IMR-90 (cell line): ENCODE measurements at places on chromosomes 2 and 18. TPM values are rescaled to one million over a fixed set of nuclear protein-coding genes. Genes with fewer than 3 reads are reported as not detected.

The PLGLB2 gene
- total RNA-seq, result 0.72 and 0.83 TPM in 2 replicates

The C2orf78 gene
- not detected in 2 replicates for total RNA-seq

The GALNT13 gene
- not detected in 2 replicates for total RNA-seq

The ACTG2 gene
- total RNA-seq, result 349 and 523 TPM in 2 replicates

The STON1 gene
- 5.7 and 6.9 TPM in 2 replicates for total RNA-seq

The IL1R1 gene
- total RNA-seq, result 6.5 and 8.1 TPM in 2 replicates

The NT5DC4 gene
- total RNA-seq, result not detected in 2 replicates

The ASPRV1 gene
- total RNA-seq, result 0.18 and 0.28 TPM in 2 replicates

The FRZB gene
- 0.18 and 0.28 TPM in 2 replicates for total RNA-seq

The EFHD1 gene
- total RNA-seq, result not detected in 2 replicates

The MEP1B gene
- total RNA-seq, result not detected in 2 replicates

DNA sequence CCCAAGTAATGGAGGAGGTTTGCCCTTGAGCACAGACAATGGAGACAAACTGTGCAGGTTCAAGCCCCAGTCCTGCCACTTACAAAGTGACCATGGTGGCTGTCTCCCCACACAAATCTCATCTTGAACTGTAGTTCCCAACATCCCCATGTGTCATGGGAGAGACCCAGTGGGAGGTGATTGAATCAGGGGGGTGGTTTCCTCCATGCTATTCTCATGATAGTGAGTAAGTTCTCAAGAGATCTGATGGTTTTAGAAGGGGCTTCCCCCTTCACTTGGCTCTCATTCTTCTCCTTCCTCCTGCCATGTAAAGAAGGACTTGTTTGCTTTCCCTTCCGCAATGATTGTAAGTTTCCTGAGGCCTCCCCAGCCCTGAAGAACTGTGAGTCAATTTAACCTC lies 225.4 kb downstream of the TXNL1 start:
- no peak overlapping the region for H3K4me3 ChIP-seq
- H3K27ac ChIP-seq, result no peak overlapping the region
- H3K4me1 ChIP-seq, result no peaks in the 10 kb centered on the region
- DNase-seq, result no peak

GRCh38 chr18:78794071-78794430 lies 185.6 kb upstream of the SALL3 start:
- no peak for DNase-seq
- no peak overlapping the region for H3K27ac ChIP-seq
- no peaks in the 10 kb centered on the region for H3K36me3 ChIP-seq
- H3K4me1 ChIP-seq, result no peaks in the 10 kb centered on the region

DNA sequence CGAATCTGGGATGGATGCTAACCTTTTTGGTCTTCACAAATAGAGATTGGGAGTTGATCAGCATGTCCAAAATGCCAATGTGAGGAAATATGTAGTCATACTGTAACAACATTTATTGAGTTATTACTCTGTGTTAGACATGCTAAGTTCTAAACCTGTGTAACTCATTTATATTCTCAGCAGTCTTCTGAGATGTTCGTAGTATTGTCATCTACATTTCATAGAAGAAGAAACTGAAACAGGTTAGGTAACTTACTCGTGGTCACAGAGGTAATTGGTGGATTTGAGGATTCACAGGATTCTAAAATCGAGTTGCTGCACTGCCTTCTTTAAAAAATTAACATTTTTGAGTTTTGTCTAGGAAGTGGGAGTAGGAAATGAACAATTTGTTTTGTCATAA lies 162.1 kb downstream of the UBE2E3 start:
- no peak for DNase-seq
- no peaks in the 10 kb centered on the region for H3K4me1 ChIP-seq
- H3K4me3 ChIP-seq, result no peak overlapping the region
- no peaks in the 10 kb centered on the region for H3K27me3 ChIP-seq
- no peak overlapping the region for H3K27ac ChIP-seq

GRCh38 chr18:50424877-50425690 lies 50.2 kb downstream of the SKA1 start:
- H3K4me1 ChIP-seq, result no peaks in the 10 kb centered on the region
- no peak overlapping the region for H3K27ac ChIP-seq
- DNase-seq, result peak; percentile 50

- H3K4me1 ChIP-seq, result no peaks in the 10 kb centered on the region
- H3K27ac ChIP-seq, result no peak overlapping the region
- no peaks in the 10 kb centered on the region for H3K36me3 ChIP-seq
- no peak overlapping the region for H3K4me3 ChIP-seq
- H3K27me3 ChIP-seq, result no peaks in the 10 kb centered on the region
Observed at GRCh38 chr2:146873646-146874259, 971.1 kb upstream of the ACVR2A start.

DNA sequence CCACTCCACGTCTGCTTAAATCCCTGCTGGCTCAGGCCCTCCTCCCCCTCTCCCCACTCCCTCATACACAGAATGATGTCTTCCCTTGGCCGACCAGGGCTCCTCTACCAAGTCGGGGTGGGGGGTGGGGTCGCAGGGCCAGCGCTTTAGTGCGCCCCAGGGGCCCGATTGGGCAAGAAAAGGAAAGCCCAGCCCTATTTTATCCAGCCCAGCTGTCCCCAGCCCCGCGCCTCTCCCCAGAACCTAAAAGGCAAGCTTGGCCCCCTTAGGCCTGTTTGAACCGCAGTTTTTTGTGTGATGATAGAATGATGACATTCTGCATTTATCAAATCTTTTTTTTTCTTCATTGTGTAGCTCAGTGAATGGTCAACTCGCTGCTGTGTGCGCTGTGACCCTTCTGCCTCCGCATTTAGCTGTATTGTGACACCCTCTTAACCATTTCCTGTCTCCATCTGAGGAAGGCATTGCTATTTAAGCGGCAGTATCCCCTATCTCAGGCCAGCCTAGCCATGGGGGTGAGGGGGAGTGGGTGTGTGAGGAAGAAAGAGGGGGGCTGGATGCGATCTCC lies 231.4 kb downstream of the HAUS1 start:
- H3K36me3 ChIP-seq, result no peaks in the 10 kb centered on the region
- no peaks in the 10 kb centered on the region for H3K4me1 ChIP-seq
- DNase-seq, result no peak
- no peak overlapping the region for H3K4me3 ChIP-seq
- peaks cover 63% of the 10 kb centered on the region for H3K27me3 ChIP-seq

DNA sequence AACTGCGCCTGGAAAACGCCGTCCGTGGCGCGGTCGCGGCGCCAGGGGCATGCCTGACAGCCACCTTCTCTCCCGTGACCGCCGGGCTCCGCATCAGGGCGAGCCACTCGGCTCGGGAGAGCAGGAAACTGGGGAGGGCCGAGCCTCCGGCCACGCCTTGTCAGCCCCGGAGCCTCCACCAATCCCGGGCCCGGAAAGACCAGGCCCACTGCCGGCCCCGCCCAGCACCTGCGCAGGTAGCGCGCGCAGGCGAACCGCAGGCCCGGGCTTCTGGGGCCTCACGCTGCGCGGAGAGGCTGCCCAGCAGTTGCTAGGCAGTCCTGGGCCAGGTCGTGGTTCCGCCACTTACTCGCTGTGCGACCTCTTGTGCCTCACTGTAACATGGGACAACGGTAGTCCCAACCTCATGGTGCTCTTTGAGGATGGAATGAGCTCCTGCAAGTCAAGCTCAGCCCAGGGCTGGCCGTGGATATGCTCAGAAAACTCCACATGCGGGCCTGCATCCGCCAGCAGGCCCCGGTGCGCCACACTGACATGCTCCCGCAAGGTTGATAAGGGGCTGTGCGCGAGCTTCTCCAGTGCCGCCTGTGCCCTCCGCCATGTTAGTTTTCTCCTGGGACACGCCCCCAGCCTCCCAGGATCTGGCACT lies 97.1 kb downstream of the INHBB start:
- H3K4me1 ChIP-seq, result peaks cover 2% of the 10 kb centered on the region; the same call in 1 of the 2 replicates
- H3K27ac ChIP-seq, result no peak overlapping the region
- H3K36me3 ChIP-seq, result no peaks in the 10 kb centered on the region
- no peak for DNase-seq
- H3K27me3 ChIP-seq, result peaks cover 71% of the 10 kb centered on the region

DNA sequence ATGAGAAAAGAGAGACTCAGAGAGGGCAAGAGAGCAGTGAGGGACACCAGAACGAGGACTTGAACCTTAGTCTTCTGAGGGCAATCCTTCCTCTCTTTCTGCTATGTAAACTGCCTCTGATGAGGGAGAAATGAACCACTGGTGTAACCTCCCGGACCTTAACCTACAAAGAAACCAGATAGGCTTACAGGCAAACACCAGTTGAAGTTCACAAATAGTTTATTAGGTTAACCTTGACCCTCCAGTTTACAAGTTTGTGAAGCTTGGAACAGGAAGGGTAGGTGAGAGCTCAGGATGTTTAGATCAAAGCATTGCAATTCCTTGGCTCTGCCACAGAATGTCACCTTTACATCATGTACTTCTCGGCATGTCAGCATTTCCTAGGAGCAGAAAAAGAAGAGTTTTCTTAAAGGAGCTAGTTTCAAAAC lies 486.4 kb upstream of the SPRED2 start:
- H3K36me3 ChIP-seq, result no peaks in the 10 kb centered on the region
- no peak for DNase-seq
- peaks cover 6% of the 10 kb centered on the region for H3K27me3 ChIP-seq
- H3K4me3 ChIP-seq, result no peak overlapping the region
- H3K27ac ChIP-seq, result no peak overlapping the region

GRCh38 chr18:42242758-42243157 lies 287.7 kb downstream of the PIK3C3 start:
- no peaks in the 10 kb centered on the region for H3K36me3 ChIP-seq
- H3K4me1 ChIP-seq, result no peaks in the 10 kb centered on the region
- H3K4me3 ChIP-seq, result no peak overlapping the region
- DNase-seq, result no peak
- no peak overlapping the region for H3K27ac ChIP-seq

GRCh38 chr2:178536037-178536436 lies 55.8 kb downstream of the PLEKHA3 start:
- H3K27ac ChIP-seq, result no peak overlapping the region
- DNase-seq, result no peak
- H3K36me3 ChIP-seq, result peaks cover 24% of the 10 kb centered on the region
